Renal cortical epithelial cell (primary cell): ENCODE measurements at places on chromosomes 3 and 15. TPM values are rescaled to one million over a fixed set of nuclear protein-coding genes. Genes with fewer than 3 reads are reported as not detected.

PCLAF gene
- total RNA-seq = 1.2 and 8.3 TPM in 2 replicates

TMEM87A gene
- 44.8 and 72.8 TPM in 2 replicates for total RNA-seq

FOXL2NB gene
- 0.87 and 2.9 TPM in 2 replicates for total RNA-seq

SUCNR1 gene
- total RNA-seq = 0.17 and 2.1 TPM in 2 replicates

PYGO1 gene
- 1.4 and 12.4 TPM in 2 replicates for total RNA-seq

POLQ gene
- 0.45 and 3.8 TPM in 2 replicates for total RNA-seq

FAM81A gene
- 0.52 and 1.4 TPM in 2 replicates for total RNA-seq
